ENCODE measurements at places on chromosomes 7 and 10.

GRCh38 chr10:88979153-88979562 is 11.4 kb upstream of the FAS start:
- DNase-seq, result no peak

DNA sequence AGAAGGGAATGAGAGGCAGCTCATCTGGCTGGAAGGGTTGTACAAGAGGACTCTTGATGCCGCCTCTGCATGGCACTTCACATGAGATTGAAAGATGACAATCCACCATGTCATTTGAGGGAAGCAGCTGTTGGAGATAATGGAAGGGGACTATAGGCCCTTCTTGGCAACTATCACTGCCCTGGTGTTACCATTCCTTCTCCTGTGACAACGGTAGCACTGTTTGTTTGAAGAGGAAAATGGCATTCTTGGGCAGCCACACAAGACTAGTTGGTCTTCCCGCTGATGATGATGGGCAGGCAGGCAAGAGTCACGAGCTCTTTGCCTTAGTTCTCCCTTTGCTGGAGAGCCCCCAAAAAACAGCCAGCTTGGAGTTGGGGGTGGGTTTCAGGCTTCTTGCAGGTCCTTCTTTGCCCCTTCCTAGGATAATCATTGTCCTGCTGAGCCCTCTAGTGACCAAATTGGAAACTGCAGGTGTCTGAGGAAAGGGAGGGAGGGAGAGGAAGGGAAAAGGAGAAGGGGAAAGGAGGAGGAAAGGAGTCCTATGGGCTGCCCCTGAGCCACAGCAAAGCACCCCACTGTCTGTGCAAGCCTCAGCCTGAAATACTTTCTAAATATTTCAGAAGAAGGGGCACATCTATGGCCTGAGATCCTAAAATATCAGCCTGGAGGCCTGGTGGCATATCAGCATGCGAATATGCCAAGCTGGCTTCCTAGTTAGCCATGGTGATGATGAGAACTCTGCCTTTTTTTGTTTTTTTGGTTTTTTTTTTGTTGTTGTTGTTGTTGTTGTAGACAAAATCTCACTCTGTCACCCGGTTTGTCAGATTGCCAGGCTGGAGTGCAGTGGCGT is 165.6 kb upstream of the KMT2E start:
- DNase-seq, result no peak

DNA sequence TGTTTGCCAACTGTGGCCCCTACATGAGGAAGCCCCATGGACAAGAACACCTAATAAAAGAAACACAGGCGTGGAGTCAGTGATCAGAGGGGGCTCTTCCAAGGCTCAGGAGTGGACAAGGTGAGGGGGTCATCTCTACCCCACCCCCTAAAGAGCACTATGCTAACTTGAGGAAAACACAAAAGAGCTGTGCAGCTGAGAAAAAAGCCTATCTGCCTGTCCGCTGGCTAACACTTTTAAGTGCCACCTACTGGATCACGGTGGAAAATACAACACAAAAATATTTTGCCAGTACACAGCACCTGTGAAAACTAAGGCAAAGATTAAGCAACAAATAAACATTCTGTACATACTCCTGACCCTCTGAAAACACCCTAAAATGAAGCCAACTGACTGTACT is 53.1 kb upstream of the COBL start:
- DNase-seq, result no peak

DNA sequence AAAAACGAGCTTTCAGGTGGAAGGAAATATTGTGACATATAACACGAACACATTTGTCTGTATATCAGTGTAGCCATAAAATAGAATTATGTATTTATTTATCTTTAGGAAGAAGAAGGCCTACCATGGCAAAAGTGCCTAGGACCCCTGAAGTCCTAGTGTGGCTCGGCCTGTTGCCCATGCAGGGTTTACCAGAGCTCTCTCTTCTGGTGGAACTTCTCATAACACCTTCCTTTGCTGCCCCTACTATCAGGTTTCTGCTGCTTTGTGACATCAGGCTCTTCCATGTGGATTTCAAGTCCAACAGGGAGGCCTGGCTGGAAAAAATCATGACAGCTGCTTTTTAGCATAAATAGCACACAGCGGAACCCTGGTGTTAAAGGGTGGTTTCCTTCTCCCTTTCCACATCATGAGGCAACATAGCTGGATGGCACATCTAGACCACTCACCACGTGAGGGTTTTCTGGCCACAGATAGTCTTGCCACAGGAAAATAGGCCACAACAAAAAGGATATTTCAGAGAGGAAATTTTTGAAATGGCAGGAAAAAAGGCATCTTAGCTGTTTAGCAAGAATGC is 44.8 kb upstream of the ADO start:
- no peak for DNase-seq

Data from T-helper 17 cell (primary cell).